Fibroblast of villous mesenchyme (primary cell): ENCODE measurements at places on chromosomes 3 and 15. TPM values are rescaled to one million over a fixed set of nuclear protein-coding genes. Genes with fewer than 3 reads are reported as not detected.

GRCh38 chr3:170037463-170038433, at the start of gene GPR160:
GPR160 (plus strand) TSS chr3:170037995; CDS start chr3:170083973, 45,978 bp downstream.
- peak; percentile 42 for DNase-seq

GRCh38 chr3:189712906-189713483, 81.8 kb downstream of the TP63 start:
- DNase-seq, result peak; percentile 46

GRCh38 chr3:116441652-116442051, 3.6 kb downstream of the LSAMP start:
- DNase-seq, result no peak

DNA sequence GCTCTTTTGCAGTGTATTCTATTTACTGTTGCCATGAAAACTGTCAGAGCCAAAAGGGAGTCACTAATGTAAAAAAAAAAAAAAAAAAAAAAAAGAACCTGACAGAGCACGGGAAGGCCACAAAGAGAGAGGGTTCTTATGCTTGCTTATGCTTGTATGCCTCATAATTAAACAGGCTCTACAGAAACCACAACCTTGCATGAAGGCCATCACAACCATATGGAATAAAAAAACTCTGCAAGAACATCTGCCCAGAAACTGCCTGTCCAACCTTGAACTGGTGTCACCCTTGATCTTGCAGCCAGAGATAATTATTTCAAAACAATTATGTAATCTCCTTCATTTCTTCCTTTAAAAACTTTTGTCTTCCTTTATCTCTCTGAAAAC, 50.1 kb downstream of the CFAP20DC start:
- DNase-seq, result no peak

DNA sequence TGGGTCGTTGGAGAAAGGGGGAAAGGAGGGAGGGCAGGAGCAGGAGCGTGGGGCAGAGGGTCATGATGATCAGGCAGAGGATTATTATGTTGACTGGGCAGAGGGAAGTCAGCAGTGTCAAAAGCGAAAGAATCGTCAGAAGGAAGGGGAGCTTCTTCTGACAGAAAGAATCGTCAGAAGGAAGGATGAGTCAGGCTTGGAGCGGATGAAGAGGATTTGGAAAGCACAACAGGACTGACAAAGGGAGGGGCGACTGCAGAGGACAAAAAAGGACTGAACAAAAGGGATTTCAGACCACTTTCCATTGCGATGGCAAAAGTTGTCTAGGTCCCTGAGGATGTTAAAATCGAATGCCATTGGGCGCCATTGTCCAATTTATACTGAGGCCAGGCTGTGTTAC, 1053.5 kb downstream of the SI start:
- DNase-seq, result no peak

Gene ATP13A4
- total RNA-seq, result not detected in 2 replicates

Gene TMEM40
- under 0.01 TPM in 1 of 2 replicates, not detected in the other for total RNA-seq

Gene BSN
- total RNA-seq, result under 0.01 TPM in 2 replicates

DNA sequence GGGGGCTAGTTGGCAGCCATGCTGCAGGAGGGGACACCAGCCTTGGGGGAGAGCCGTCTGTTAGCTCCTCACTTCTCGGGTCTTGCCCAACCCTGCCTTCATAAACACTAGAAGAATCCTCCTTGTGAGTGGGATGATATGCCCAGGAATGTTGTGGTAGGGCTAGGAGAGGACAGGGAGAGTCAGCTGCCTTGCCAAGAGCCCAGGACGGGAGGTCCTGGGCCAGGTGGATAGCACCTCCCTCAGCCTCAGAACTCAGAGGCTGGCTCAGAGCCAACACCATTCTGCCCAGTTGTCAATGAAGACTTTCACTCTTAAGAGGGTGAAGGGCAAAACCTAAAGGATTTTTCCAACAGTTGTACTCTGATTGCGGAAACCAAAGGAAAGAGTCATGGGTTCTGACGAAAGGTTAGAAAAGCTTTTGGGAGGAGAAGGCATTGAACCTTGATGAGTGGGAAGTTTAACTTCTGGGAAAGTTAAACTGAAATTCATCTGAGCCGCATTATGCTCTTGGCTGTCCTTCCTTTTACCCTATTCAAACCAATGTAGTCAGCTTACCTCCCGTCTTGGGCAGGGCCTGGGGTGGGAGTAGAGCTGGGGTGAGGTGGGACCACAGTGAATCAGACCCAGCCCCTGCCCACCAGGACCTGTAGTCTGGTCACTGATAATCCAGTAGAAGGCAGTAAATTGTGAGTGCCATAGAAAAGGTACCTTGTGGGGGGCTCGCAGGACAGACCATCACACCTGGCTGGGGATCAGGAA, 81.9 kb downstream of the FAM43A start:
- no peak for DNase-seq

Gene TJP1
- total RNA-seq, result 79.2 and 103 TPM in 2 replicates

Gene IGSF10
- 0.97 and 2.2 TPM in 2 replicates for total RNA-seq

Gene GPR156
- total RNA-seq, result 0.43 and 1.3 TPM in 2 replicates

Gene ABCF3
- 33.5 and 51.0 TPM in 2 replicates for total RNA-seq

DNA sequence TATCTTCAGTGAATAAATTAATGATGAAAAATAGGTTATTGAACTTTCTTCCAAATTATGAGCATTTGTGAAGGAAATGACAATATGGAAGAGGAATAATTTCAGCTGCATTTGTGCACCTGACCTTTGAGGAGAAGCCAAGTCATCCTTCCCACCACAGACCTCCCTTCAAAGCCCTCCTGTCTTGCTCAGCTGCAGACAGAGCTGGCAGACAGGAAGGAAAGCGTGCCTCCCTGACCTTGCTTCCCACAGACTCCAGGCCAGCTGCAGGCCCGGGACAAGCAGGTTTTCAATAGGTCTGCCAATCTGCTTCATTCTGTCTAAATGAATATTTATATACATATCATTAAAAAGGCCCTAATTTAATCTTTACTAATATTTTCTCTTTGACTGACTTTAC, 152.9 kb upstream of the RBMS3 start:
- DNase-seq, result peak; percentile 7

Gene COL6A5
- under 0.01 TPM in 2 replicates for total RNA-seq

DNA sequence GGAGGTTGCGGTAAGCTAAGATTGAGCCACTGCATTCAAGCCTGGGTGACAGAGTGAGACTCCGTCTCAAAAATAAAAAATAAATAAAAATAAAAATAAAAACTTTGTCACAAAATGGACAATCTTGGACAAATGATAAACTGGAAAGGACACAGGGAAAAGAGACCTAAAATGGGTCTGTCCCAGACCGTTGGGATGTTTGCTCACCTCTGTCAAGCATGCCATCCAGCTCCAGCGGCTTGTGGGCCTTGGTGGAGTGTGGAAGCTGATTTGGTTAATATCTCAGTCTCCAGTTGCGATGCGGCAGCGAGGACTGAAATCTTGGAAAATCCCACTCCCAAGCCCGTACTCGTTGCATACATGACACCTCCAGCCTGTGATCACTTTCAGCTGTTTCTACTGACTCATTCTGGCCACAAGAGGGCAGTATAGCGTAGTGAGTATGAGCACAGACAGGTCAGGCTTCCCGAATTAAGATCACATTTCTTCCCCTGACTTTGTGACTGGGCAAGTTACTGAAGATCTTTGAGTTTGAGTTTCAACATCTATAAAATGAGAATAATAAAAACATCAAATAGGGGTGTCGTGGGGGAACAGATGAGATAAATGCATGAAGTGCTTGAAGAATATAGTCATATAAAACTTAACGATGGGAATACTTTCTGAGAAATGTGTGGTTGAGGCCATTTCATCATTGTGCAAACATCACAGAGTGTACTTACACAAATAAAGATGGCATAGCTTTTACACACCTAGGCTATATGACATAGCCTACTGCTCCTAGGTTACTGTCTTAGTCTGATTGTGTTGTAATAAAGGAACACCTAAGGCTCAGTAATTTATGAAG, 19.6 kb upstream of the MOBP start:
- peak; percentile 88 for DNase-seq

- DNase-seq, result peak; percentile 13
These were observed 242.6 kb upstream of the TOPAZ1 start for GRCh38 chr3:43998836-43999727.

GRCh38 chr3:147939839-147940238, 530.7 kb downstream of the ZIC1 start:
- DNase-seq, result no peak

GRCh38 chr3:60932643-60933042, 318.6 kb downstream of the FHIT start:
- DNase-seq, result no peak

Gene TMEM108
- under 0.01 and 0.32 TPM in 2 replicates for total RNA-seq

DNA sequence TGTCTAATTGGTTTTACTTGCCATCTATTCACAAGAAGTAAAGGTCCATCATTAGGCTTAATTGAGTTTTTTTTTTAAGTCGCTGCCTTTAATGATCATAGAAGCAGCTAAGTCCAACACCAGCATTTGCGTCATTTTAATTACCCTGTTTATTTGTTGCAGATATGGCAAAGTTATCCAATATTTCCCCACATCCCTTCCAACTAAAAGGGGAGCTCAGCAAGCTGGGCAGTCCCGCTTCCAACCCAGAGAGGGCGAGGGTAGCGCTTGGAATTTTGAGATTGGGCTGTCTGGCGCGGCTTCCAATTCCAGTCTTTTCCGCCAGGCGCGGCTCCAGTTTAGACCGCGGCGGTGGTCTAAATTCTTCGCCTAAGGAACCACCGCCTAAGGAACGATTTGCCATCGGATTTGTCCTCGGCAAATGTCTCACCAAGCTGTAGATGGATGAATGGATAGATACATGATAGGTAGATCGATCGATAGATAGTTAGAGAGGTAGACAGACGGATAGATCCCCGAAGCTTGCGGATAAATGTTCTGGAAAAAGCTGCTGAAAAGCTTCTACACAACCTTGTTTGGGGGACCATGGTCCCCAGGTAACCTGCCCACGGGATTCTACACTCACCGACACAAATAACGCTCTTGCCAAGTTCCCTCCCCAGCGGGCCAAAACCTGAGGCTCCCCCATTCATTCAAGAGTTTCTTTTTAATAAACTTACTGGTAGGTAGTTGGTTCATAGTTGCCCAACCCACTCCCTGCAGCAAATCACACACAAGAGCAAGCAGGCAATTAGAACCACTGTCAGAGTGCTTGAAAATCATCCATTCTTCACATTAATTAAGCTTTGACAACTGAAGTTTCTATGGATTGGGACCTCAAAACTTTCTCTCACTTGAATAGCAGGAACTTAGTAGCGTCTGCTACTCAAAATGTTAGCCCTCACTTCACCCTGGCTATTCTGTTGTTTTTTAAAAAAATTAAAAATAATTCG, 49.1 kb downstream of the ZIC4 start:
- no peak for DNase-seq

GRCh38 chr15:39869254-39869653, 50.8 kb downstream of the GPR176 start:
- DNase-seq, result no peak

DNA sequence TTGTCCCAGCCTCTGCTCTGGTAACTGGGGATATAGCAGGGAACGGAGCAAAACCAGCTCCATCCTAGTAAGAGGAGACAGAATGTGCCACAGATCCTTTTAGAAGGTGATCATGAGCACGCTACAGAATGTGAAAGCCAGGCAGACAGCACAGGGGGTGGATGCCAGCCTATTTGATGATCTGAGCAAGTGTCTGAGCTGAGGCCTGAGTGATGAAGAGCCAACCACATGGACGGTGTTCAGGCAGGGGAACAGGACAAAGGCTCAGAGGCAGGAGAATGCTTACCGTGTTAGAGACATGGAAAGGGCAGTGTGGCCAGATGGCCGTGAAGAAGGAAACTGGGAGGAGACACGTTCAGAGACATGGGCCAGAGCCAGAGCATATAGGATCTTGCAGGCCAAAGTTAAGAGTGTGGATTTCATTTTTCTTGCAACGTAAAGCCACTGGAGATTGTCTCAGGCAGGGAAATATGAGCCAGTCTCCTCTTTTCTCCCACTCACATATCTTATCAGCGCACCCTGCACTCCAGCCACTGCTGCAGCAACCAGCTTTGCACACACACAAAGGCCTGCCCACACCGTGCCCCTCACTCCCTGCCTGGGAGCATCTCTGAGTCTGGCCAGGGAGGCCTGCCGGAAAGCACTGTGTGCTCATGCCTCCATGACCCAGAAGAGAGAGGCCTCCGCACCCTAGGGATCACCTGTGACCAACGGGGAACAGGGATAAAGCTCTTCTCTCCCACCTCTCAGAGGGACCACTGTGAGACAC, 20.1 kb downstream of the RAB43 start:
- no peak for DNase-seq

DNA sequence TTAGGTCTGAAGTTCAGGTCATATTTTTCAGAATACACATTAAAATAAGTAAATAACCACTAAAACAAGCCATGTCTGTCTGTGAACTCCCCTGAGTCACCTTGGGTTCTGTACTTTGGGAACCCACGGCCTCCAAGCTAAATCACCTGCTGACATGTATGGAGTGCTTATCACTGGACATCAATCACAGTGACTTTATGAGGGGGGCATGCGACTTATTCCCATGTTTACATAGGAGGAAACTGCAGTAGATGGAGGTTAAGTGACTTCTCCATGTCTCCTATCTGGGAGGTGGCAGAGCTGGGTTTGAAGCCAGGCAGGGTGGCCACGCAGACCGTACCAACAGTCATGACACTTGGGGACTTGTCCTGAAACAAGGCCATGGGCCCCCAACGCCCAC, 8.1 kb downstream of the ITIH4 start:
- DNase-seq, result no peak

Gene BNIP2
- 114 and 149 TPM in 2 replicates for total RNA-seq

- peak; percentile 34 for DNase-seq
These were observed 401.9 kb upstream of the IL12A start for GRCh38 chr3:159586571-159587202.

DNA sequence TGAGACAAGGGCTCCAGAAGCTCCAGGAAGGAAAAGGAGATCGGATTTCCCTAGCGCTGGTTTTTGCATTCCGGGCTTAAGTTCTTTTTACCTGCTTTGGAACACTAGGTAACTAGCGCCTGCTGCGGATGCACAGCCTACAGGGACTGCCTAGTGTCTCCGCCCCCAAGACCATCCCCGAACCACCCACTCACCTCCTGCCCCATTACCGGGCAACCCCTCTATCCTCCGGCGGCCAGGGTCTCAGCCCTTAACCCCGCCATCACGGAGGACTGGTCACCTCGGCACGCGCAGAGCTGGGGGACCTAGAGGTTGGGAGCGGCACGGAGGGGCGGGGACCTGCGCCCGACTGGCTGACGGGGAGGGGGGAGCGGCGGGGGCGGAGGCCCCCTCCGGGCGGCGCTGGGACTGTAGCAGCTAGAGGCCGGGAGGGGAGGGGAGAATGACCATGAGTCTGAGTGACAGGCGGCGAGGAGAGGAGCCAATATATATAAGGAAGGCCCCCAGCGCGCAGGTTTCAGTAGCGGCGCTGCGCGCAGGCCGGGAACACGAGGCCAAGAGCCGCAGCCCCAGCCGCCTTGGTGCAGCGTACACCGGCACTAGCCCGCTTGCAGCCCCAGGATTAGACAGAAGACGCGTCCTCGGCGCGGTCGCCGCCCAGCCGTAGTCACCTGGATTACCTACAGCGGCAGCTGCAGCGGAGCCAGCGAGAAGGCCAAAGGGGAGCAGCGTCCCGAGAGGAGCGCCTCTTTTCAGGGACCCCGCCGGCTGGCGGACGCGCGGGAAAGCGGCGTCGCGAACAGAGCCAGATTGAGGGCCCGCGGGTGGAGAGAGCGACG, at the start of gene DLL4:
DLL4 (plus strand) TSS at position 520 of the 839 bp plus-strand sequence. CDS start 329 bp downstream, outside the sequence.
- peak; percentile 60 for DNase-seq

DNA sequence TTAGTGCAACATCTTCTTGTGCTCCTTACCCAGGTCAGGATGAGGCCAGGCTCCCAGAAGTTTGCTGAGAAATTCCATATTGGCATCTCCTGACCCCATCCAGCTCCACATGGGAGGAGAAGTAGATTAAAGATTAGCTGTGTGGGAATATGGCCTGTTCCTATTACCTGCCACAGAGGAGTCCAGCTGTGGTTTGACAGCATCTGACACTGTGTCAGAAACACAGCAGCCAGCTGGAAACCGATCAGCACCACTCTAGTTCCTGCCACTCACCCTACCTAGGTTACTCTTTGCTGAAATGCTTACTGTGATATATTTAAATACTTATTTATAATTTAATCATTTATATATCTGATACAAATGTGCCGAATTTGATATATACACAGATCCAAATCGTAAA, 260.3 kb downstream of the FEZF2 start:
- DNase-seq, result no peak
